ENCODE measurements at places on chromosomes 4 and X.
A peak's percentile ranks its signal among the peaks of the same experiment; 100 is the strongest.

- DNase-seq: no peak
These were observed 18.1 kb downstream of the SMIM31 start for GRCh38 chr4:164772076-164772475.

GRCh38 chr4:152360045-152360410, 175.9 kb downstream of the FBXW7 start:
- no peak for DNase-seq

DNA sequence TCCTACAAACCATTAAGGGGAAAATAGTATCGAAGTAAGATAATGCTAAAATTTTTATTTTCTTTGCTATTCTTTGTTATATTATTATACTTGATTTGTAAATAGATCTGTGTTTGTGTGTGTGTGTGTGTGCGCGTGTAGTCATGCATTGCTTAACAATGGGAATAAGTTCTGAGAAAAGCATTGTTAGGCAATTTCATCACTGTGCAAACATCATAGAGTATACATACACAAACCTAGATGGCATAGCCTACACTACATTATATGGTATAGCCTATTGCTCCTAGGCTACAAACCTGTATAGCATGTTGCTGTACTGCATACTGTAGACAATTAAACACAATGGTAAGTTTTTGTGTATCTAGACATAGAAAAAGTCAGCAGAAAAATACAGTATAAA, 17.1 kb downstream of the MTTP start:
- no peak for DNase-seq

- no peak for DNase-seq
These were observed 137.9 kb downstream of the GPC3 start for GRCh38 chrX:133847340-133847994.

- no peak for DNase-seq
These were observed 7.0 kb downstream of the ACOT9 start for GRCh38 chrX:23736030-23736429.

- DNase-seq: peak; percentile 86
These were observed at the start of gene INTU for GRCh38 chr4:127632420-127633403. Gene INTU, plus strand, starts transcription at chr4:127632957. Its CDS starts 78 bp downstream, at chr4:127633035.

- DNase-seq: no peak
These were observed 126.2 kb downstream of the KLHL13 start for GRCh38 chrX:117990438-117990837.

GRCh38 chrX:106894978-106895452, 8.1 kb downstream of the RIPPLY1 start:
- no peak for DNase-seq

DNA sequence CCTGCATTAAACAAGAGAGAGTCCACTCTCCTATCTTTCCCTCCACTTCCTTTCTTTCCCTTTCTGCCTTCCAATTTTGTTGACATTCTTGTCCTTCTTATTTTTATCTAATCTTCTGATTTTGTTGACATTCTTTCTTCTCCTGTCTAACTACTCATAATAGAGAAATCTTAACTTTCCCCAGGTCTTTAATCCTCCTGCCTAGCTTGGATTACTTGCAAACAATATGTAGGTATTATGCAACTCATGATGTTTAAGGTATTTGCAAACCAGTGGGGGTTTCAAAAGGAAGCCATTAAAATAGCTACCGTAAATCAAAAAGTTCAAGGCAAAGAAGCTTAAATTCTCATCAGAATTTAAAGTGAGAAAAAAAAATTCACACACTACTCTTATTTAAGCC, 53.9 kb downstream of the PROM1 start:
- no peak for DNase-seq

DNA sequence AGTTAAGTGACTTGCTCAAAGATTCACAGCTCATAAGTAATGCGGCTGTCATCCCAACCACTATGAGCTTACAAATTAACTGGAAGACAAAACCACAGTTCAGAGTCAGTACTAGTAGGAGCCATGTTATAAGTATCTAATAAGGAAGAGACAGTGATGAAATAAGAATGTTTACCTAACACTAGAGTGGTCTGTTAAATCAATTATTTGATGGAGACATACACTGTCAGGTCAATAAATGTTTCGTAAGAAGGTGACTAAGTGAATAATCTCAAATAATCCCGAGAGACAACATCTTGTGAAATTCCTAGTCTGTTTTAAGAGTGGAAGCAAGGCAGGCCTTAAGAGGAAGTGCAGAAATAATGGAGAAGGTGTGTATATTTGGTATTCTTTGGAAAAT, 25.8 kb upstream of the AMELX start:
- no peak for DNase-seq
